8988T (cell line): ENCODE measurements at places on chromosomes 6 and 20.

DNA sequence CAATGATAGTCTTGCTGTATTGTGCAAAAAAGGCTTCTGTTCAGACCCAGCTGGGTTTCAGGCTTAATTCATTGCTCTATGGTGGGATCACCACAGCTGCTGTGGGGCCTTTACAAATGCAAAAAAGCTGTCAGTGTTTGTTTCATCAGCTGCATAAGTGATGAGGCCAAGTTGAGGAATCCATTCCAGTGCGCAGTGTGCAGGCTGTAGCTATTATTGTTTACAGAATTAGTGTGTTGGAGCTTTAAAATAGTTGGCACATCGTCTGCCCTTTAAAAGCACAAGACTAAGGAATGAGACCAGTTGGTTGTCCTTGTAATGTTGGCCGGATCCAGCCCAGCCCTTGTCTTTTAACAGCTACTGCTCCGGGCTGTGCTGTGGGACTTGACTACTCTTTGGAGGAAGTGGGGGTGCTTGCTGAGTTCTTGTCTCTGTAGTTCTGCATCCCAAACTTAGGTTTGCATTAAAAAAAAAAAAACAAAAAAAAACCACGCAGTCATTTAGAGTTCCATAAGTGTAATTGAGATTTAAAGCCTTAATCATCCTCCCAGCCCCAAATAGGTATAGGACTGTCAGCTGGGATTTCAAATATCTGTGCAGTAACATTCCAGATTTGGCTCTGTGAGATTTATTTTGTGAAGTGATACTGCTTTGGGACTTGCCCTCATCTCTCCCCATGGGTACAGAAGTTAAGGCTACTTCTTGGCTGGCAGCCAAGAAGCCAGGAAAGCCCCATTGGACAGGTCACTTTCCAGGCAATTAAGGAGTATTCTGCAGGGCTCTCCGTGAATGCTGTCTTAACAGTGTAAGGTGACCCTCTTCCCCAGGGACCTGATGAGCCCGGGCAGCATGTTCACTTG lies 19.3 kb downstream of the JARID2 start:
- DNase-seq, result no peak

- no peak for DNase-seq
Measured at GRCh38 chr6:170062915-170063241, 228.0 kb downstream of the DLL1 start.

- no peak for DNase-seq
Measured at GRCh38 chr6:16850681-16851026, 89.4 kb upstream of the ATXN1 start.

DNA sequence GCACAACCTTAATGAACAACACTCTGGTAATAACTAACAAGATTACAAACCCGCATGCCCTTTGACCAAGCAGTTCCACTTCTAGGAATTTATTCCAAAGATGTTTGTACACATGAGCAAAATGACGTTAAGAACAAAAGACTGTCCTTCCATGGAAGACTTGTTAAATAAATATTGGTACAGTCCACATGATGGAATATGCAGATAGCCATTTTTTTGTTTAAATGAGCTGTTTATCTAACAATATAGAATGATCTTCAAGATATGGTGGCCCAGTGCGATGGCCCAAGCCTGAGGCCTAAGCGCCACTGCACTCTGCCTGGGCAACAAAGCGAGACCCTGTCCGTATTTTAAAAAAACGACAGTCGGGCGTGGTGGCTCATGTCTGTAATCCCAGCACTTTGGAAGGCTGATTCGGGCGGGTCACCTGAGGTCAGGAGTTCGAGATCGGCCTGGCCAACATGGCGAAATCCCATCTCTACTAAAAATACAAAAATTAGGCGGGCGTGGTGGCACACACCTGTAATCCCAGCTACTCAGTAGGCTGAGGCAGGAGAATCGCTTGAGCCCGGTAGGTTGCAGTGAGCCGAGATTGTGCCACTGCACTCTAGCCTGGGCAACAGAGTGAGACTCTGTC lies 7.4 kb upstream of the AHCY start:
- no peak for DNase-seq

GRCh38 chr6:27468334-27468733 lies 4.6 kb downstream of the ZNF184 start:
- DNase-seq, result no peak

DNA sequence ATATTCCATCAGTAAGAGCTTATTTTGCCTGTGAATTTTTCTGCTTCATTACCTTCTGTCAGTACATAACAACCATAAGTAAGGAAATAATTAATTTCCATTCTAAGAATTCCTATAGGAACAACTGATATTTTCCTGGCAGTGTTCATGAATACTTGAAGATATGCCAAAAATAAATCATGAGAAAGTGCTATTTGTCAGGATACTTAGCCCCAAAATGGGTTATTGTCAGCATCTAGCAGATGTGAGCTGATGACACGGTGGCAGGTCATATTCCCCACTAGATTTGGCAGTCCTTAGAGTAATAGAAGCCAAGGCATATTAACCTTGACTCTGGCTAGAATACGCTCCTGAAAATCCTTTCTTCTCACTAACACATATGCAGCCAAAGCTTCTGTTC lies 43.2 kb upstream of the CRISP1 start:
- DNase-seq, result no peak

- DNase-seq, result no peak
Measured at GRCh38 chr6:25463441-25463840, 184.3 kb downstream of the CARMIL1 start.

DNA sequence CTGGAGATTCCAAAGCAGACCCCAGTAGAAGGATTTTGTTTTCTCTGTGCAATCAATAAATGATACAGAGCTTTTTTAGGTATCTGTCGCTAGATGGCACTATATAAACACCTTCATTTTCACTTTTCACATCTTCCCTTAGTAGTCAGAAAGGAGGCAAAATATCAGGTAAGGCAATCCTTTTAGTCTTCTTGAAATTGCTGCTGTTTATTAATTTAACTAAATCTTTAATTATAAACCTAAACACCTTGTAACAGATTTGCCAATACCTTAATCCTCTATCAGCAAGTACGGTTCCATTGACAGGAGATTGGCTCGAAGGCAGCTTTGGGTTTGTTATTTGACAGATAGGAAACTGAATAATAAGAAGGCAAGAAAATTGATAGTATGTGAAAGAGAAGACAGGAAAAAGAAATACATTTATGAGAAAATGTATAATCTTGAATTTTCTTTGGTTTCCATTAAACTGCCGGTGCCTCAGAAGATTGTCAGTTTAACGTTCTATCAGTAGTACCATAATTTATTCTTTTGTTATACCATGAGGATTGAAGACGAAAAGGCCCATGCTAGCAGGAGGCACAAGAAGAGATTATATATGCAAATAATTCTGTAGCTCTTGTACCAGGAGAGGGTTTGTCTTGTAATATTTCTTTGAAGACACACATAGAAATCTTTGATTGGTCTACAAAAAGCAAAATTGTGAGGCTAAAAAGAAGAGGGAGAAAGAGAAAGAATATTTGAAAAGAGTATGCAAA lies 23.5 kb upstream of the IBTK start:
- DNase-seq, result peak; percentile 21

DNA sequence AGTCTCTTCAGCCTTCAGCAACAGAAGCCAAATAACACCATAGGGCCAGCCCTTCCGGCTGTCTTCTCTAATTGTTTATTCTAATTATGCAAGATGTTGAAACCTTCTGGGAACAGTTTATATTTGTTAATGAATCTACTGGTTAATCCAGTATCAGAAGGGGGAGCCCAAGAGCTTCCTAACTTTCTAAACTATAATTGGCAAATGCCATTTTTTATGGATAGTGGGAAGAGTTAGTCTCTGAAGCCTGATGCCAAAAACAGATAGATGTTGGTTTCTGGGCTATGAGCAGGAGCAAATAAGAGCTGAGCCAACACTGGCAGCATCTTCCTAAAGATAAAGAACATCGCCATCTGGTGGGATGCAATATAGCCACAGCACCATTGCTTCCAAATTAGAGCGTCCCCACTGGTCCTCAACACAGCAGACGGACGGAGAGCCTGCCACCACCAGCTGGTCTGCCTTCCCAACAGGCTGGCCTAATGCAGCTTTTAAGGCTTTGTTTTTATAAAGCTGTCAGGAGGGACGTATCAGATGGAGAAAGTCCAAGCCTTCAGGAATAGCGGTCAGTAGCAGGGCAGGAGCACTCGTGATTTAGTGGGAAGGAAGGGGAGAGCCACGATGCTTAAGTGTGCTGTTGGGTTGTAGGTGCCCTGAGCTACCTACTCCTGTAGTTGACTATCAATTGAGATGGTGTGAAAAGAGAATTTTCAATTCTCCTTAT lies 118.8 kb downstream of the RALGAPA2 start:
- DNase-seq, result peak; percentile 36

DNA sequence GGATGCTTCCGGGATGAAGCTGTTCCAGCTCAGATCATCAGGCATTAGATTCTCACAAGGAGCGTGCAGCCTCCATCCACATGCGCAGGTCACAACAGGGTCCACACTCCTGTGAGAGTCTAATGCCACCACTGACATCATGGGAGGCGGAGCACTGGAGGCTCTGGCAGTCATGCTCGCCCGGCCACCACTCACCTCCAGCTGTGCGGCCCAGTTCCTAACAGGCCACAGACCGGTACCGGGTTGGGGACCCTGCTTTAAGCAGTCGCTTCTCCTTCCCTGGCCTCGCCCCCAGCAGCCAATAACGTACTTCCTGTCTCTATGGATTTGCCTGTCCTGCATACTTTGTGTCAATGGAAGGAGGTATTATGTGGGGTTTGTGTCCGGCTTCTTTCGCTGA lies 236.8 kb downstream of the TAF4 start:
- DNase-seq, result no peak

DNA sequence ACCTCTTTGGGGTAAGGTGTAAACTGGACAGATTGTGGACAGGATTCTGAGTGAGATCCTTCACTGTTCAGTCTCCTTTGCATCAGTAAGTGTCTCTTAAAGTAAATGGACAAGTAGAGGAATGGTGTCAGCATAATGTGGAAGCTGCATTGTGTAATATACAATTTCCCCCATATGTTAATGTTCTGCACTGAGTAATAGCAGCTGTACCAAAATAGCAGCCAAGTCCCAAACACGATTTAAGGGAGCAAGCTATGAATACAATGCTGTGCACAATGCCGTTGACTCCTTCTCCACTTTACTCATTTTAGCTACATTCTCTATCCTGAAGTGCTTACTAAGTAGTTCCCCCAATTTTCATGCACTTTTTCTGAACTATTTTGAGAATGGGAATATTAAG lies 21.1 kb upstream of the TRIM26 start:
- no peak for DNase-seq

DNA sequence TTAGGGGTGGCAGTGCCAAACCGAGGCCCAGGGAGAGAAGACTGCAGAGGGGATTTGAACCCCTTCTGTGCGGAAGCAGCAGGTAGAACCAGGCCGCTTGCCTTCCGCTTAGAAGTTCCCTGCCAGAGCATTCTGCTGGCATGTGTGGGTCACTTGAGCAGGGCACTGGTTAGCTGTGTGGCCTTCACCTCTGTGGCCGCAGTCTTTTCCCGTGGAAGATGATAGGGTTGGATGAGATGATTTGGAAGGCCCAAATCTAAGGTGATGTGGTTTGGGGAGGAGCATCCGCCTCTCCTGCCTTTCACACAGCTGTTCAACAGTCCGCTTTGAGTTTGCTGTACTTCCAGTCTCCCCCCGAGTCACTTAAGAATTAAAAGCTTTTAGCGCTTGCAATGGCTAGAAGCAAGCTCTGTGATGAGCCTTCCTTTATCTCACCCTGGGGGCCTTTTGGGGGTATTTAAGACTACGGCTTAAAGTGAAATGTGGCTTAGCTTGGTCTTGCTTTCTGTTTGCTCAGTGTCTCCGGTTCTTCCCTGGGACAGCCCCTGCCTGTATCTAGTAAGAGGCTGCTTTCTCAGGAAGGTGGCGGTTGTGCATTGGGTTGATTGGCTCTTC lies 743 bp downstream of the CMTR1 start:
- DNase-seq, result no peak

DNA sequence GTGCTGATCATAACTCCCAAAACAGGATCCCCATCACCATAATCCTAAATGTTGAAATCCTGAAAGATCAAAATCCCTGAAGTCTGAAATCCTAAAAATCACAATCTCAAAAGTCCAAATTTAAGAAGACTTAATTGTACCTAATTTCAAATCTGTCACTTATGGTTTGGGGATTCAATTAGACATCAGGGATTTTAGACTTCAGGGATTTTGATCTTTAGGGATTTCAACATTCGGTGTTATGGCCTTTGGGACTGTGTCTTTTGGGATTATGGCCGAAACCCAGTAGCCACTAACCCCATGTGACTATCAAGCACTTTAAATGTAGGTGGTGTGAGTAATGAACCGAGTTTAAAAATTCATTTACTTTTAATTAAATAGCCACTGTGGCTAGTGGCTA lies 21.7 kb upstream of the AVP start:
- DNase-seq, result no peak

- DNase-seq, result no peak
Measured at GRCh38 chr20:21376626-21377025, 20.7 kb downstream of the NKX2-4 start.

DNA sequence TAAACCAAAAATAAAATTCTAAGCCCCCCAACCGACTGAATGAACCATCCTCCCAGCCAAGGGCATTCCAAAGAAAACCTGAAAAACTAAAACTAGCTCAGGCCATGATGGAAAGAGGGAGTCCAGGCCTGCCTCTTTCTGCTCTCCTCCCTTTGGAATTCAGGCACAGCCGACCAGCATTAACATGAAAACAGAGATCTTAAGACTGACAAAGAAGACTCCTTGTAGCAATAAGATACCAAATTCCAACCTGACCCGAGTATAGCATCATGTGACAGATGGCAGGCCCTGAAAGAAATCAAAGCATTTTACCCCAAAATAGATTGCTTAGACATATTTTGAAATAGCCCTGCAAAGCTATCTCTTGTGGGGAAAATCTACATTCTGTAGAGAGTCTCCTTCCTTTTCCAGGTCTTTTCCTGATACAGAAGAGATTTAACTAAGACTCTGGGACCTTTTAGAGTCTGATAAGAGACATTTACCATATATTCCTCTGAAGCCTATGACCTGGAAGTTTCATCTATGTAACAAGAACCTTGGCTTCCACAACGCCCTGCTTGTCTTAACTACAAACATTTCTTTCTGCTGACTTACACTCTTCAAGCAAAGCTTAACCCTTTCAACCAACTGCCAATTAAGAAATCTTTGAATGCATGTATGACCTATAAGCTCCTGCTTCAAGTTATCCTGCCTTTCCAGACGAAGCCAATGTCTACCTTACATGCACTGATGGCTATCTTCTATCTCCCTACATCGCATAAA lies 22.2 kb upstream of the TXLNB start:
- no peak for DNase-seq

GRCh38 chr6:133806382-133807140 lies 82.4 kb upstream of the TCF21 start:
- DNase-seq, result no peak

DNA sequence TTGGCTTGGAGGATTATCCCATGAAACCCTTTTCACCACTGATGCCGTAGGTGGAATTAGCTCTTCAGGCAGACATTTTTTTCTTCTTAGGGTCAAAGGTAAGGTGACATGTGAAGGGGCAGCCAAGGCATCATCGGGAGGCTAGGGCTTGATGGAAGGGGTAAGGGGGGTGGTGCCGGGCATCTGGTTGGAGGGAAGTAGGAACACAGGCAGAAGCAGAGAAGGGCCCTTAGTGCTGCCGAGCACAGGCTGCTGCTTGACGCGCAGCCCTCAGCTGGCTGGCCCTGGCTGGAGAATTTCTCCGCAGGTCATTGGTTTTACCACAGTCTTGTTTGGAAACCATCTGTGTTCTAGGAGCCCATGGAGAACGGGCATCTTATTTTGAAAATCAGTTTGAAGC lies 54.7 kb downstream of the TRAF3IP2 start:
- DNase-seq, result no peak

- DNase-seq, result peak; percentile 97
Measured at GRCh38 chr6:32087574-32088486, 21.3 kb downstream of the TNXB start.
